Ureter (tissue), 1 donor: ENCODE measurements at places on chromosomes 2 and 18. TPM values are rescaled to one million over a fixed set of nuclear protein-coding genes. Genes with fewer than 3 reads are reported as not detected.

Gene MAT2A
- 450 TPM for total RNA-seq

Gene WDFY1
- total RNA-seq, result 55.2 TPM

Gene HMSD
- total RNA-seq, result not detected

Gene UPP2
- total RNA-seq, result not detected

Gene SERPINB11
- not detected for total RNA-seq

Gene TAF4B
- 7.8 TPM for total RNA-seq

DNA sequence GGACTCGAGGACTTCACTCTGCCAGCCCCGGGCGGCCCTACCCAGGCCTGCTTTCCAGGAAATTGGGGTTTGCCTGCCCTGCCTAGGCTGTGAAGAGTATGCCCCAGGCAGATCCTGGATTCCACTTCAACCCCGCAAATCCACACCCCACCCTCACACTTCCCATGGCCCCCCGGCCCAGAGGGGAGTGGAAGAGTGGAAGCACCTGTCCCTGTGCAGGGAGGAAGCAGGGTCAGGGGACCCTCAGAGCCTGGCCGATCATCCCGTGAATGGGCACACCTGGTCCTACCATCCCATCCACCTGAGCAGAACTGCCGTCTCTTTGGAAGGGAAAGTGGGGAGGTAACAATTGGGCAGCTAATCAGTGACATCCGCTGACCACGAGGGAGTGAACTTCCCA lies 245.2 kb downstream of the EIPR1 start:
- DNase-seq, result no peak

GRCh38 chr2:226124548-226125011 lies 675.0 kb downstream of the IRS1 start:
- DNase-seq, result no peak

GRCh38 chr2:162490052-162490717 lies 146.3 kb downstream of the GCA start:
- no peak for DNase-seq

DNA sequence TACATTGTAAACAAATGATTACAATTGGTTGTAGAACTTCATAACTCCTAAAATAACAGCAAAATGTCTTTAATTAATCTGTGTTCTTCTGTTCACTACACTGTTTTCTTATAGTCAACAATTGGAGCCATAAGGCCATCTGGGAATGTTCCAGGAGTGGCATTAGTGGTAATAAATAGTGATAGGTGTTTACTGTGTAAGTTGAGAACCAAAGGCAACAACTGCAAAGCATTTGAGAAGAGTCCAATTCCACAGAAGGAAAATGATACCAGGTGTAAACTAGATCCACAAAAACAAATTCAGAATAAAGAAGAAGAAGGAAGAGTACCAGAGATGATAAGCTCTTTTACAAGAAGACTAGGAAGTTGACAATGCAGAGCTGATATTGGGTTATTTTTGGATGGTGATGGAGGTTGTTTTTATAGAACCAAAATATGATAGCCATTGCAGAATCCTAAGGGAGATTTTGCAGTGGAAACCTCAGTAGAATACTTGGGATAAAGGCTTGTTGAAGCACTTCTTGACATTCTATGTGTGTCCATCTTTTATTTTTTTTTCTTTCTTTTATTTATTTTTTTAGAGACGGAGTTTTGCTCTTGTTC lies 52.9 kb downstream of the ANTXR1 start:
- no peak for DNase-seq

DNA sequence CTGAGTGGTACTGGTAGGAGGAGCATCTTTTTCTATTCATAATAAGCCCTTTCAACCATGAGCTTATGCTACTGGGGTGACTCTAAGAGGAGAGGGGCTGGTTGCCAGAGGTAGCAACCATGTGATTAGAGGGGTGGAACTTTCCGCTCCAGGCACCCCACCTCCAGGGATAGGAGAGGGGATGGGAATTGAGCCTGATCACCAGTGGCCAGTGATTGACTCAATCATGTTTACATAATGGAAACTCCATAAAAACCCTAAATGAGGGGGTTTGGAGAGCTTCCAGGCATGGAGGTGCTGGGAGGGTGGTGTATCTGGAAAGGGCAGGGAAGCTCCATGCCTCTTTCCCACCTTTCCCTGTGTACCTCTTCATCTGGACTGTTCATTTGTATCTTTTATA lies 46.6 kb upstream of the RHOB start:
- DNase-seq, result no peak

DNA sequence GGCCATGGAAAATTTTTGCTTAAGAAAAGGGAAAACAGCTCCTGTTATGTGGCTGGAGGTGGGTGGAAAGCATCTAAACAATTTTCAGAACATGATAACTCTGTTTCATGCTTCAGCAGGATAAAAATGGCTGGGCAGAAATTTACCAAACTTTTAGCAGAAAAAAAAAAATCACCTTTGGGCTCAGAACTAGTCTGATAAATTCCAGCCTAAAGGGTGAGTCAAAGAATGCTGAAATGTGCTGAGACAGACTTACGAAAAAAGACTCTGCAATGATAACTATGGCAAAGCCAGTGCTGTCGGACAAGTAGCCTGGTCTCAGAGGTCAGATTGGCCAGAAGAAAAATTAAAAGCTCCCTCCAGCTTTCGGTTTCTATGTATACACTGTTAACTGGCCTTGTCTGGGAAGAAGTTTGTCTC lies 123.6 kb downstream of the LRATD1 start:
- DNase-seq, result no peak

DNA sequence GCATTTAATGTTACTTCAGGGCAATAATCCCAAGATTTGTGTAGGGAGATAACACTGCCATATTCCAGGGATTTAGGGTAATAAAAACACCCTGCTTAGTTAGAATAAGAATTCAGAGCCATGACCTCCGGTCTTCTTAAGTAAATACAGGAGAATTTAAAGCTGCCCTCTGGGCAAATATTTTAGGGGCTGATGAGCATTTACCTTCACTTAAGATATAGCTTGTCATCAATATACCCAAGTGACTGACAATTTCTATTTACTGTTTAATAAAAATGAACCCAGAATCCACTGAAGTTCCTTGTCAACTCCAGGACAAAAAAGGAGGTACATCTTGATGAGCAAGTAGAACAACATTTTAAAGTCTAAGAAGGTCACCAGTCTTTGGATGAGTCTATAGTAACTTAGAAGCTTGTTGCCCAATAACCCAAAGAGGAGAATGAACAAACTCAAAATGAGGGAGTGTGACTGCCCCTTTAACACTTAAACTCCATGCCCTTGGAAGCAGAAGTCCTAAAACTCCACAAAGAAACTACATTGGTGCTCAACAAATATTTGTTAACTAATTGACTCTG lies 24.3 kb upstream of the IKZF2 start:
- no peak for DNase-seq

GRCh38 chr2:46388881-46389280 lies 90.5 kb upstream of the TMEM247 start:
- DNase-seq, result no peak
